ENCODE measurements at places on chromosomes 7 and 10.
A peak's percentile ranks its signal among the peaks of the same experiment; 100 is the strongest.

DNA sequence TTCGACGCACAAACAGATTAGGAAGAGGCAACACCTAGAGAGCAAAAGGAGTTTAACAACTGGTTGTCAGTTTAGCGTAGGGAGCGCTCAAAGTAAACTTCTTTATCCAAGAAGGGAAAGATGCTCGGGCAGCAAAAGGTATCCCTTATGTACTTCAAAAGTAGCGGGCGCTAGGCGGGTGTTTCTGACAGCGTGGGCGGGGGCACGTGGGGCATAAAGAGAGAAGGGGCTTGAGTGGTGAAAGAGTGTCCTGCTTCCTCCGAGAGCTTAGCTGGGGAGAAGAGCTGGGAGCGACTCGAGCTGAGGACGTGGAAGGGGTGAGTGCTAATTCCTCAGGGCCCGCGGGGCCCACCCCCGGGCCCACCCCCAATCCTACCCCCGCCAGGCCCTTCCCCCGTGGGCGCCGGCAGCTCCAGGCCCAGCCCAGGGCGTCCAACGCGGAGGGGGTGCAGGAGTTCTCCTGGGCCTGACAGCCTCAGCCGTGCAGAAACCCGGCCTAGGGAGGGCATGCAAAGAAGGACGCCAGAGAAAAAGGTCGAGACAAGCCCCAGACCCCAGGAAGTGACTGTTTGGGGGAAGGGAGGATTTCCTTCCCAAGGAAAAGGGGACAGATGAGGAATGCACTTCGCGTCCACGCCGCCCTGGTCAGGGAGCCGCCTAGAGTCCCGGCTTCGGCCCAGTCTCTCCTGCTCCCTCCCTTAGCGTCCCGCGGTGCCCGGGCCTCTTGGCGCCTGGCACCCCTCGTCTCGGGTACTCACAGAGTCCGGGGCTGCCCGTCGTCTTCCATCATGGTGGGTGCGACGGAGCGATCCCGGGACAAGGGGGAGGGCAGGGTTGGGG, 868 bp downstream of the TIAL1 start:
- peak; percentile 73 for DNase-seq

DNA sequence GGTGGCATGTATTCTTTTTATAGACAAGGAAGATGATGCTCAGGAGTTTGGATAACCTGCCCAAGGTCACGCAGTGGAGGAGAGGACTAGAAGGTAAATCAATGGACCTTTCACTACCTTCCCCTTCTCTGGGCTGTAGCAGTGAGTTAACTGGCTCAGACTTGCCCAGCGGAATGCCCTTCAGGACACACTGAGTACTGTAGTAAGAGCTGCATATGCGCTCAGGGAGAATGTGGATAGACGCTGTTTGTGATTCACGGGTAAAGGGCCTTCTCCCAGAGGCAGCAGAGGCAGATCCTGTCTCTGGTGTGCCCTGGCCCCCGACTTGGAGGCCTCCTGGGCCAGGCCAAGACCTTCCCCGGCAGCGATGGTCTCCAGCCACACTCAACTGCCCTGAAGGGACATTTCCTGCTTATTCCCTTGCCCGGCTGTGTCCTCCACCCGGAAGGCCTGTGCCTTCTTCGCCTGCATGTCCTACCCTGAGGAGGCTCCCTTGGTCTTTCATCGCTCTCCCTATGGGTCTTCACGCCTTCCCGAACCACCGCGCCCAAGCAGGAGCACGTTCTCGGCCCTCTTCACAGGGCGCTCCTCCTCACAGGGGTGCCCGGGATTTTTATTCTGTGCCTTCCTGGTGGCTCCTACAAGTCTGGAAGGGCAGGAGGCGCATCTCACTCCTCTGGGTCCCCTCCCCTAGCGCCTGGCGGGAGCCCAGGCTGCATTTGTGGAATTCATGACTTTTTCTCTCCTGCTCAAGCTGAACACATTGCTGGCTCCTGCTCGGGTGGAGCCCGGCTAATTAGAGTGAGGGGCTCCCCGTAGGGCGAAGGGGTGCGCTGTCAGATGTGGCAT, 1.8 kb upstream of the IKZF1 start:
- DNase-seq, result no peak

DNA sequence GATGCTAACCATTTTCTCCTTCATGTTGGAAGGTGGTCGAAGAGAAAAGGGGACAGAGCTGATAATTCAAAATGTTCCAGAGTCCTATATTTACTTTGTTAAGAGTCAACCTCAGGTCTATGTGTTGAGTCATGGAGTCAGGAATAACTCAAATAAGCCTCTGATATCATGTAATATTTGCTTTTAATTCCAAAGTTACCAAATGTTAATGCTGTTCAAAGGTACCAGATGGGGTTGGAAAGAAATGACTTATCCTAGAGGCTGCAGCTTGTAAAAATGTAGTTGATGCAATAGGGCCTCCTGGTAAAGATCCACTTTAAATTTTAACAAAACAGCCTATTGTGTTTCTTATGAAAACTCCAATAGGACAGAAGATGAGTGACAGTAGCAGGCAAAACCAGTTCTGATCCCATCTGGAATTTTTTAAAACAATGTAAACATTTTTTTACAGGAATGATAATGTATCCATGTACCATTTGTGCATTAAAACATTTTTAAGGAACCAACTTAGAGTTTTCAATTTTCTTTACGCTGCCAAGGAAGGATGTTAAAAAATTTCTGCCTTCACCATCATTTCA, 218.2 kb downstream of the ANK3 start:
- no peak for DNase-seq

GRCh38 chr7:155741805-155742204, 70.5 kb downstream of the SHH start:
- DNase-seq, result no peak

GRCh38 chr7:75885036-75885435, 6.2 kb downstream of the RHBDD2 start:
- DNase-seq, result no peak

GRCh38 chr10:129328546-129328945, 138.5 kb upstream of the MGMT start:
- no peak for DNase-seq

DNA sequence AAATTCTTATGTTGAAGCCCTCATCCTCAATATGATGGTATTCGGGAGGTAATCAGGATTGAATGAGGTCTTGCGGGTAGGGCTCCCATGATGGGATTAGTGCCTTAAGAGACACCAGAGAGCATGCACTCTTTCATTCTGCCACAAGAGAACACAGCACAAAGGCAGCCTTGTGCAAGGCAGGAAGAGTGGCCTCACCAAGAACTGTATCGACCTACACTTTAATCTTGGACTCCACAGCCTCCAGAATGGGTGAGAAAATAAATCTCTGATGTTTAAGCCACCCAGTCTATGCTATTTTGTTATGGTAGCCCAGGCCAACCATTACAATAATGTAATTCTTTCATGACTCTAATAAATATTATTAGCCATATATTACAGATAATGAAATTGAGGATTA, 8.4 kb downstream of the SEM1 start:
- DNase-seq, result no peak

GRCh38 chr10:22761569-22762220, 47.3 kb upstream of the PIP4K2A start:
- DNase-seq, result no peak
